NCI-H2081 treated with DMSO at 0.1 percent for 48 hours (cell line): ENCODE measurements at places on chromosomes 7 and 10.

GRCh38 chr10:118592675-118593330, 2.6 kb downstream of the PRLHR start:
- DNase-seq = peak; percentile 48

DNA sequence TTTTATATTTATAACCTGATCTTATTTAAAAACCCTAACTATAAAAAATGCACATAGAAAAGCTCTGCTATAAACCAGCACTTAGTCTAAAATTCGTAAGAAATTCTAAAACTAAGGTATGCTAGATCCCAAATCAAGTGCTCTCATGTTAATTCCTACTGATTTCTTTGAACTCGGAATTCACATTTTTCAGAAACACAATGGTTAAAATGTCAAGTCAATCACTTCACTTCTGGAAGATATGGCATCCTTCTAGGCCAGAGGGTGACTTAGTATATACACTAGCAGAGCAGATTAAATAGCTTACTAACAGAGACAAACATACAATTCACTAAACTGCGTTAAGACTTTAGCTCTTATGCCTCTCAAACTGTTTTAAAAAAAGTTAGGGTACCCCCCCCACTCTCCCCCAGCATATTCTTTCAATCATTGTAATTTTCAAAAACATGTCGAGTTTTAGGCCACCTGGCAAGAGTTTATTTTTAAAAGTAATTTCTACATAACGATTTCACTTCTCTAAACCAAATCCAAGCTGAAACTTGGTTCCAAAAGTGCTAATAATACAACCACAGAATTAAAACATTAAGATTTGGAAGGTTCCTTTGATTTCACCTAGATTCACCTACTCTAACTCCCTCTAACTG, 129.4 kb downstream of the NRBF2 start:
- DNase-seq = no peak

DNA sequence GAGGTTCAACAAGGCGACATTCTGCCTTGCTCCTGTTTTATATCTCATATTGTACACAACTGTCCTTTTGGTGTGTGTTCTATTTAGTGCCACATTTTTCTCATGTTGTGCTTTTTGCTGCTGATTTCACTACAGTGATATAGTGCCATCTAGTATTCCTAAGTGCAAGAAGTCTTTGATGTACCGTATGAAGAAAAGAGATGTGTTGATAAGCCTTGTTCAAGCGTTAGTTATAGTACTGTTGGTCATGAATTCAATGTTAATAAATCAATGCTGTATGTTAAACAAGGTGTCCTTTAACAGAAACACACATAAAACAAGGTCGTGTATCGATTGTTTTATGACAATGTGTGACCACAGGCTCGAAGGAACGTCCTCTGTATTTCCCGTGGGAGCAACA, 939.4 kb downstream of the GATA3 start:
- no peak for DNase-seq

DNA sequence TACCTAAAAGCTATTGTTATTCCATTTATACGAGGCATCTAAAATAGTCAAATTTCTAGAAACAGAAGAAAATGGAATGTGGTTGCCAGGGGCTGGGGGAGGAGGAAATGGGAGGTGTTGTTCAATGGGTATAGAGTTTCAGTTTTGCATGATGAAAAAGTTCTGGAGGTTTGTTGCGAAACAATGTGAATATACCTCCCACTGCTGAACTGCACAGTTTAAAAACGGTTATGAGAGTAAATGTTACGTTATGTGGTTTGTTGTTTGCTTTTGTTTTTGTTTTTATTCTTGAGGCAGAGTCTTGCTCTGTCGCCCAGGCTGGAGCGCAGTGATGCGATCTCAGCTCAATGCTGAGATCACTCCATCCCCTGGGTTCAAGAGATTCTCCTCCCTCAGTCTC, 64.9 kb upstream of the NRBF2 start:
- no peak for DNase-seq
